ENCODE measurements at places on chromosomes 7 and 10.

DNA sequence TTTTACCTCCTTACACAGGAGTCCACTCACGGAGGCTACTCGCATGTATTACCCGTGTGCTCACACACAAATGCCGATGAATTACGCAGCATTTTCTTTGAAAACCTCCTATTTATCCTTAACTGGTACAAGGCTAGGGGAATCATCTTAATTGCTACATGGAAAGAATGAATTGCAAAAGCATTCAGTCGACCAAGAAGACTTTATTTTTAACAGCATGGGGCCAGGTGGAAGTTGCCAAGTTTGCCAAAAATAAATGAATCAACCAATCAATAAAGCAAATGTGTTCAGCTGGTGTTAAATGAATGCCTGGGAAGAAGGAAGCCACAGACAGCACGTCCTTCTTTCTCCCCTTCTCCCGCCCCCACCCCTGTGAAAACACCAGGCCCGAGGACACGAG lies 55.8 kb downstream of the CTBP2 start:
- no peak for DNase-seq

DNA sequence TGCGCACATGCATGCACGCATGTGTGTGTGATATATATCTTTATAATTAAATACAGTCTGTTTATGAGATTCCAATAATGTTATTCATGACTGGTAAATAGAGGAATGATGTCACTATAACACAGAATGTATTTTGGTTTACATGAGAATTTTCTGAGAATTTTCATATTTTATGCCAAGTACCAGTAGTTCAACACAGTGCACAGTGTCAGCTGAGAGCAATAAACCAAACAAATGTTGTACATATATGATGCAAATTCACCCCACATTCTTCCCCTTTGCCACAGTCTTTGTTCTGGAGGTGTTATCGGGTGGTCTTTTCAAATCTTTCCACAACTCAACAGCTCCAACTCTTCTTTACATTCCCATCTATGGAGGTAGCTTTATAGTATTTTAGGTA lies 462.2 kb upstream of the GRM3 start:
- DNase-seq, result no peak

DNA sequence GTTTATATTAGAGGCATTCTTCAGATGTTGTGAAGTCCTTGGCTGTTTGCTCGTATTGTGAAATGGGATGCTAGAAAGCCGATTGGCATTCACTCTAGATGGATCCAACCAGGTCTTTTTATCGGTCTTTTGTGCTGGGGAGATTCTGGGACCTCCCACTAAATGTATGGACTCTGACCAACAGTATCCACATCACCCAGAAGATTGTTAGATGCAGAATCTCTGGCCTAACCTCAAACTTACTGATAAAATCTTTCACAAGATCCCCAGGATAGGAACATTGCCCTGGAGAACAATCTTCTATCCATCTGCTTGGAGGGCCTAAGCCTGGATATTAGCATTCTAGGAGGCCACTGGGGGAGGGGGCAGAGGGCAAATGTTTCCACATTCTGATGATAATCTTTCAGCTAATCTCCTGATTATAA lies 160.9 kb downstream of the PLXDC2 start:
- DNase-seq, result no peak

DNA sequence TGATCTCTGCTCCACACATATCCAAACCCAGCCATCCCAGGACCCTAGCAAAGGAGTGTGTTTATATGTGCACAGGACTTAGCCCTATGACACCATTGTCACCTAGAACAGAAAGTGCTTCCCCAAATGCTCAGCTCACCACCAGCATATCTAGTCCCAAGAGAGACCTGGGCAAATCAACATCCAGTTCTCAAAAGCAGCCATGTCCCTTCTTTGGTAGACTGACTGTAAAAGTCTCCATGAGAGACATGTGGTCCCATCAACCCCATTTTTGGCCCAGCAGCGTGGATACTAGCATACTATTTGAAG lies 20.9 kb upstream of the ARHGAP22 start:
- no peak for DNase-seq

GRCh38 chr7:38294926-38295325 lies 21.5 kb upstream of the TARP start:
- DNase-seq, result no peak

- peak; percentile 90 for DNase-seq
These were observed at the start of gene SEMA3A for GRCh38 chr7:84194484-84195271. Gene SEMA3A (minus strand): TSS chr7:84194789. CDS start chr7:84194586, 203 bp downstream.

DNA sequence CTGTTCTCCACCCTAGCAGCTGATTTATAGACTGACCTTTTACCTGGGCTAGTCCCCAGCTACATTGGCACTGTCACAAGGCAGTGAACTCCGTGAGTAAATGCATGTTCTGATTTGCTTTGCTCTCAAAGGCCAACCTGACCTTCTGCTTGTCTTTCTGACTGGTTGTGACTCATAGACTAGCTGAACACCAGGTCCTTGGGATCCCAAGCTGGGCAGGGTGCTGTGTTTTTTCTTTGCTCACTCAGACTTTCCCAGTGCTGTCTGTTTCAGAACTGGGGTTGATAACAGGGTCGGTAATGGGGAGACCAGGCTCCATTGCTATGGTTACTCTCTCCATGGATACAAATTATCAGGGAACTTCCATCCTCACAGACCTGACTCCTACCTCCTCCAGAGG lies 35.0 kb downstream of the EVX1 start:
- DNase-seq, result peak; percentile 55

GRCh38 chr10:484925-485661 lies 204.4 kb downstream of the DIP2C start:
- no peak for DNase-seq

DNA sequence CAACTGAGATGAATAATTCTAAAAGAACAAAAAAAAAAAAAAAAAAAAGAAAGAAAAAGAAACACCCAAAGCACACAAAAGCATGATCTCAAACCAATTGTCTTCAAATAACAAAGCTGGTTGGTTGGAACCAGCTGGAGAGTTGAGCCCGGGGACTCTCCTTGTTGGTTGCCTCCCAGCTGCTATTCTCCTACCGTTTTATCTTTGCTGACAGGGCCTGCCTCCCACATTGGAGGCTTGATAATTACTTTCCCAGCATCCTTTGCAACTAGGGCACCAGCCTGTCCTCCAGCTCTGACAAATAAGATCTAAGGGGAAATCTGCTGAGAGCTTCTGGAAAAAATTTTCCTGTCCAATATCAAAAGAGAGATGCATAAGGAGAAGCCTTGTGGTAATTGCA lies 6.8 kb downstream of the PON1 start:
- no peak for DNase-seq

DNA sequence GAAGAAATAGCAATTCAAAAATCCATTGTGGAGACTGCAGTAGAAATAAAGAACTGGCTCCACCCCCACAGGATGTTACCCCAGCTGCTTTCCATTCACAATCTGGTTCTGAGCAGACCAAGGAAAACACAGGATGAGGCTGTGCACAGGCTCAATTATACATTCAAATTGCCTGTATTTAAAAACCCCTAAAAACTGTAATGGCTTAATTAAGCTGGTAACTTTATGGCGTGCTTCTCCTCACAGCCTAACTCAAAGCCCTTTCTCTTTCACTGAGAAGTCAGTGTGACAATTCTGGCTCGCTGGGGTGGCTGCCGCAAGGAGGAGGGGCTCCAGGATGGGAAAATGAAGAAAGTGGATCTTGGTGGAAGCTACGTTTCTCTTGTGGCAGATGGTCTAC lies 1191.1 kb downstream of the SORCS1 start:
- DNase-seq, result no peak

DNA sequence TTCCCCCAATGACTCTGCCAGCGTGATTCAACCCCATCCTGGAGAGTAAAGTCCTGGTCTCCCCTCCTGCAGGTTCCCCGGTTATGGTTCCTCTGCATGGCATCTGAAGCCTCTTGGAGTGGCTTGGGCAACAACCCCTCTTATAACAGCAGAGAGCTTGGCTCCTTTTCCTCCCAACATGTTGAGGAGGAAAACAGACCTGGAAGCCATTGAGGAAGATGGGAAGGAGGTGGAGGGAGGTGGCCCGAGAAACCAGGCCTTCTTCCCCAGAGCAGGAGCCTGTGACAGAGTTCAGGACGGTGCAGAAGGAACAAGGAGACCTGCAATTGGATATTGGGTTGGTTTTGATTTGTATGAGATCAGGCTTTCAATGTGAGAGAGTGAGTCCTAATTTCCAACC lies 184.0 kb upstream of the ADCY1 start:
- no peak for DNase-seq

DNA sequence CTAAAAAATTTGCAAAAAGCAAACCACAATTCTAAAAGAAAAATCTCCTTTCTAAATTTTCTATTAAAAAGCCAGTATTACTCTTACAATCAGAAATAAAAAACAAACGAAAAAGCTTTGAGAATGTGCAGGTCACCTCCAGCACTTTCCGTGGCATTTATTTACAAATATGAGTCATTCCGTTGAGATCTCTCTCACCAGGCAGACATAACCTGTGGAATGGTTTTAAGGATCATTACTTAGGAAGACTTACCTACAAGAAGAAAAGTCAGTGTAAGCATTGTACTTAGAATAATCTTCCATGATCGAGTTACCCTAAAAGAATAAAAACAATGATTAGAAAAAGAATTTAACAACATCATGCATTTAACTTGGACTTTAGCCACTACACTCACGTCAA lies 3.3 kb downstream of the SUN3 start:
- DNase-seq, result no peak

DNA sequence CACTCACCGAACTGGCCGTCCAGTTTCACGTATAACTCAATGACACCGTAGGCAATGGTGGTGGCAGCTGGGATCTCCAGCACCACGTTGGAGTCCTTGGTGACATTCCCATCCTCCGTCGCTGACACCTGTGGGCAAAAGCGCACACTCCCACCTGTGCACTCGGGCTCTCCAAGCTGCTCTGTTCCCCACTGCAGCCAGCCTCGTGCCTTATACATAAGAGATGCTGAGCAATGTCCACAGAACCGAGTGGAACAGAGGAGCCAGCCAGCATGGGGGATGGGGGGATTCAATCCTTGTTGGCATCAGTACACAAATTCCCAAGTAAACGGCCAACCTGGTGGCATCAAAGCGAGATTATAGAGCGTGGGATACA lies 40.0 kb downstream of the GSDME start:
- no peak for DNase-seq

DNA sequence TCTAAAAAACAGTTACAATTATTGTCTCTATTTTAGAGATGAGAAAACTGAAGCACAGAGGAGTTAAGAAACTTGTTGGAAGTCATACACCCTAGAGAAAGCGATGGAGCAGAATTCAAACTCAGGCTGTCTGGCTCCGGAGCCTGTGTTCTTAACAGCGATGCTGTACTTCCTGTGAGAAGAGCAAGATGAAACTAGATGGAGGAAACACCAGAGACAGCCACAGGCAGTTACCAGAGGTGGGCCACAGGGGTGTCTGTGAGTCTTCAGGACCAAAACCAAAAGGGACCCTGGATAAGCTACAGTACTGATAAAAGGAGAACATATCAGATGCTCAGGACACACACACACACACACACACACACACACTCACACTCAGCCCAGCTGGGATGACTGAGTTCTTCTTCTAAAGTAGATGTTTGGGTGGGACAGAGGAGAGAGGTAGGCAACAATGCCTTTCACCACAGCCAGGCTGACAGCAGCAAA lies 289.2 kb downstream of the FZD1 start:
- DNase-seq, result no peak

- DNase-seq, result peak; percentile 75
These were observed 266.6 kb downstream of the POLR1F start for GRCh38 chr7:19442016-19442785.

GRCh38 chr10:78843495-78843894 lies 225.3 kb upstream of the ZMIZ1 start:
- DNase-seq, result no peak

DNA sequence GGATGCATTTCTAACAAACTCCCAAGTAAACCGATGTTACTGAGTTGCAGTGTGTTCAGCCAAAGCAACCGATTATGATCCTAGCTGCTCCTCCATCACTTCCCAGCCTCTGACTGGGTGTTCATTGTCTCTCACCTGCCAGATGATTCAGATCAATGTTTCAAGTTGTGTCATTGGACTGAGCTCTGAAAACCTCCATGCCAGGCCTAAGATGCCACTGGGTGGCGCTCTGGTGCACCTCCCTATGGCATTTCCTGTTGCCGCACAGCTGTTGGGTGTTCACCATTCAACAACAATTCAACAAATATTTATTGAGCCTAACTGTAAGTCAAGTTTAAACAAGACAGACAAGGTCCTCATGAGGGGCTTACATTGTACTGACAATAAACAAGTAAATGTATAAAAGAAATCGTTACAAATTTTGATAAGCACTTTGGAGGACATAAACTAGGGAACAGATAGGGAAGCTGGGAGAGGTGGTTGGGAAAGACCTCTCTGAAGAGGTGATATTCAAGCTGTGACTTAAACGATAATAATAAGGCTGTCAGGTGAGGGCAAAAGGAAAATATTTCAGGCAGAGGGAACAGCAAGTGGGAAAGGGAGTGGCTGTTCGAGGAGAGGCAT lies 22.8 kb downstream of the RGR start:
- DNase-seq, result peak; percentile 71

DNA sequence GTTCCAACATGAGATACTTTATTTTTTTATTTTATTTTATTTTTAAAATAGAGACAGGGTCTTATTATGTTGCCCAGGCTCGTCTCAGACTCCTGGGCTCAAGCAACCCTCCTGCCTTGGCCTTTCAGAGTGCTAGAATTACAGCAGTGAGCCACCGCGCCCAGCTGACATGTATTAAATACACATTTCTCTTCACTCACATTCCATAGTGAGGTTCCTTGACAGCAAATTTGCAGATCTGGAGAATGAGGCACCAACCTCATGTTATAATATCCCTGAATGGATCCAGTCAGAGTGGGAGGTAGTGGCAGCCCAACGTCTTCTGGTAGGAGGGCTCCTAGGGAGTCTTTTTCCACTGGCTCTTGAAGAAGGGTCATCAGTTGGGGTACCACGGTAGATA lies 46.1 kb downstream of the OGDH start:
- no peak for DNase-seq

- DNase-seq, result no peak
These were observed 52.0 kb downstream of the MINDY3 start for GRCh38 chr10:15808204-15808797.

DNA sequence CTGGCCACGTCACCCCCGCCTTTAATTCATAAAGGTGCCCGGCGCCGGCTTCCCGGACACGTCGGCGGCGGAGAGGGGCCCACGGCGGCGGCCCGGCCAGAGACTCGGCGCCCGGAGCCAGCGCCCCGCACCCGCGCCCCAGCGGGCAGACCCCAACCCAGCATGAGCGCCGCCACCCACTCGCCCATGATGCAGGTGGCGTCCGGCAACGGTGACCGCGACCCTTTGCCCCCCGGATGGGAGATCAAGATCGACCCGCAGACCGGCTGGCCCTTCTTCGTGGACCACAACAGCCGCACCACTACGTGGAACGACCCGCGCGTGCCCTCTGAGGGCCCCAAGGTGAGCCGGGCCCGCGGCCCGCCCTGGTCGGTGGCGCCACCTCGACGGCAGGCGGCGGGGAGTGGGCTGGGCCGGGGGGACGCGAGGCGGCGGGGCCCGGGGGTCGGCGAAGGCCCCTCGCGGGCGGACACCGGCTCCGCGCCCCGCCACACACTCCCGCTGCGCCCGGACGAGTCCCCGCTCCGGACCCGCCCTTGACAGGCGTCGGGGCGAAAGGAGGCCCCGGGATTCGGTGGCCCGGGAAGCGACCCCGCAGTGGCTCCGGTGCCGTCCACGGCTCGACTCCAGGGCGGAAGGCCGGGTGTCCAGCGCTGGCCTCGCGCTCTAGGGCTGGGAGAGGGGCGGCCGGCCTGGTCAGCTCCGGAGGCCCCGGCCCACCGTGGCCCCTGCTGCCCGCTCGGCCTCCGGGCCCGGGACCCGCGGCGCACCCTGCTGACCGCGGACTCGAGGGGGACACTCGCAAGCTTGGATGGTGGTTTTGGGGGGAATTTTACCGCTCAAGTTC lies 557 bp downstream of the BAG3 start:
- DNase-seq, result peak; percentile 36

GRCh38 chr10:13360587-13360986 lies 12.5 kb upstream of the SEPHS1 start:
- no peak for DNase-seq

Data from ELR (cell line).